ENCODE measurements at places on chromosomes 1 and 21.

DNA sequence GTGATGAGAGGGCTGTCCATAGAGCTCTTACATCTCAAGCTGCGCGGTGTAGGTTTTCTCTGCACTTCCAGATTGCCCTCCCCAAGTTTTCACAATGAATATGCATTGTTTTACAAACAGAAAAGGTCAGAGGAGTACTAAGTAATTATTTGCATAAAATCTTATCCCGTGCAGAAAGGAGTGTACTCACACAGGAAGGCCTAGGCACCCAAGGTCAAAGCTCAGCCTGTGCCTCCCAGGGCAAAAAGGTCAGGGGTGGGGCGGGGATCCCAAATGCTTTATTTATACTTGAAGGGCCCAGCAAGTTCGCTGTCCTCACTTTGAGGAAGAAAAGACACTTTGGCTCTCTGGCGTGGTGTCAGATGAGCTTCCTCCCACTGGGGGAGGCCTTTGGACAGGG is 10.3 kb upstream of the KCNE1 start:
- DNase-seq, result no peak

GRCh38 chr1:156198831-156199349 is 5.0 kb downstream of the SLC25A44 start:
- no peak for DNase-seq

DNA sequence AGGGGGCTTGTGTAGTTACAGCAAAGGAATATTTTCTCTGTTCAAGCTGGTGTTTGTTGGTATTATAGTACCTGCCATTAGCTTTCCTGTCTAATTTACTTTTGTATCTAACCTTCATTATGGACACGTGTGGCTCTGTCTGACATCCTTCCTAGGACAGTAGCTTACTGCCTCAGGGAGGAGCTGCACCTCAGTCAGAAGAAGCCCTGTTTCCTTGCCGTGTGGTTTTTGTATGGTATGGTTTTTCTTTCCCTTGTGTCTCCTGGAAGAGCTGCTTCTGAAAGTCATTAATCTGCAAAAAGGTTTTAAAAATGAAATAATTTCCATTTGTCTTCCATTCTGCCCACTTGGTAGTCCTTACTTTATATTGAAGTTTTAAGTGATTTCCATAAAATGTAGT is 17.4 kb upstream of the CRB1 start:
- DNase-seq, result no peak

GRCh38 chr1:39214021-39214713 is 9.7 kb downstream of the MACF1 start:
- no peak for DNase-seq

DNA sequence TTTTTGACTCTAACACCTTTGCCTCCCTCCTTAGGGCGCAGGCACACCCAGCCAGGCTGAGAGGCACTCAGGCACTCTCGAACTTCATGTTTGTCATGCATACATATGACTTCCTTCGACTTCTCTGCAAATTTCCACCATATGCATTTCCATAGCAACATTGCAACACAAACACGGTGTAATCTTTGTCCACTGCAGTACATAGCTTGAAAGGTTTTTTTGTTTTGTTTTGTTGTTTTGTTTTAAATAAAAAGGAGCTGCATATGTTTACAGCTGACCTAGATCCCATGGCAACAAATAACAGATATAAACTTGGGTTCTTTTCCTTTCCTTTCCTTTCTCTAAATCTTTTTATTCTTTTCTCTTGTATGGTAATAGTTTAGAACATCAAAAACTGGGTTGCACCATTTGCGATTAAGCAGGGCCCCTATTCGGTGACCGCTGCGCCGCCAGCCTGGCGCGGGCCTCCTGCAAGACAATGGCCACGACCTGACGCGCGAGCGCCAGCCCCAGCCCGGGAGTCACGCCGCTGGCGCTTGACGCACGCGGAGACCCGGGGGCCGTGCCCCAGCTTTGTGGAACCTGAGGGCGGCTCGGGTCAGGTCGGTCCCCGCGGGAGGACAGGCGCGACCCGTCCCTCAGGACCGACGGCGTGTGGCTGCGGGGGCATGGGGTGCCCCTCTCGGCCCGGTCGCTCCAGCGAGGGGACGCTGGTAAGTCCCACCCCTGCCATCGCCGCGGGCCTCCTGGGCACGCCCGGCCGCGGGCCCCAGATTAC is 35.2 kb downstream of the CCN1 start:
- DNase-seq, result peak; percentile 41

GRCh38 chr1:28519946-28520725 is 14.3 kb downstream of the RCC1 start:
- DNase-seq, result no peak

Data from fibroblast of skin of back (primary cell).